ENCODE measurements at places on chromosomes 5 and 9.

DNA sequence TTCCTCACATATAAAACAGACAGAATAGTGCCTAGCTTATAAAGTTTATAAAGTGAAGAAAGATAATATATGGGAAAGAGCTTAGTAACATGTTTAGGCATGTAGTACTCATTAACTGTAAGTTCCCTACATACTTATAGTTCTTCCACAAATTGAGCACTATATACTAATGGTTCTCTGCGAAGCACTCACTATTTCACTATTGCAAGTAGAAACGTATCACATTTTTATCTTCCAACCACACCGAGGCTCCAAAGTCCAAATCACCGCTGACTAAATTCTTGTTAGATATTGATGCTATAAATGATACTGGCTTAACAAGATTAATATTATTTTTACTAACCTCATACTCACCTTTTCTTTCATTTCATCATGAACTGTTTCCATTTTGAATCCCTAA, 61.0 kb downstream of the FBXW11 start:
- DNase-seq = no peak

DNA sequence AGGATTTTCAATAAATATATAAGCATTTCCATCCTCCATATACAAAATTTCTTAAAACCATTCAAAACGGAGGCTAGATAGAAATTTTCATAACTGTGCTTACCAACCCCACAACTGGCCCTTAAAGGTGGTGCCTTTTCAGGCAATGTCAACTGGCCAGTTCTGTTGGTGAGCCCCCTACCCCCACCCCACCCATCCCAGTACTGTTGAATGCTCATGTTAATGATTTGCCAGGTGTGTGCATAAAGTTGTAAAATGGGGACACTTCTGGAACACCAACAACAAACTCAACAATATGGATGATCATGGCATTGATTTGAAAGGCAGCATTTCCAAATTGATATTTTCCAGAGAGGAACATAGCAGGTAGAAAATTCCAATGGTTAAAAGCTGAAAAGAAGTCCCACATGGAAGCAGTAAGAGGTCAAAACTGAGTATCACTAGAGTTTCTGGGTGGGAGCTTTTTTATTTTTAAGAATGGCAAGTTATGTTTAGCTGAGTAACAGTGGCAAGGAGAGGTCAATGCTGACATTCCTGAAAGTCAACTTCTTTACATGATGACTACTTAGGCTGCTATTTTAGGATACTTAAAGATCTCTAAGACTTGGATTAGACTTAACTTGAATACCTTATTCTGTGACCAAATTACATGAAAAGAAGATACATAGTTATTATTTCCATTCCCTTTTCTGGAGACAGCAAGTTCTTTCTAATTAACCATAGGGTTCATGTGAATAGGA, 2.7 kb downstream of the LEAP2 start:
- no peak for DNase-seq

DNA sequence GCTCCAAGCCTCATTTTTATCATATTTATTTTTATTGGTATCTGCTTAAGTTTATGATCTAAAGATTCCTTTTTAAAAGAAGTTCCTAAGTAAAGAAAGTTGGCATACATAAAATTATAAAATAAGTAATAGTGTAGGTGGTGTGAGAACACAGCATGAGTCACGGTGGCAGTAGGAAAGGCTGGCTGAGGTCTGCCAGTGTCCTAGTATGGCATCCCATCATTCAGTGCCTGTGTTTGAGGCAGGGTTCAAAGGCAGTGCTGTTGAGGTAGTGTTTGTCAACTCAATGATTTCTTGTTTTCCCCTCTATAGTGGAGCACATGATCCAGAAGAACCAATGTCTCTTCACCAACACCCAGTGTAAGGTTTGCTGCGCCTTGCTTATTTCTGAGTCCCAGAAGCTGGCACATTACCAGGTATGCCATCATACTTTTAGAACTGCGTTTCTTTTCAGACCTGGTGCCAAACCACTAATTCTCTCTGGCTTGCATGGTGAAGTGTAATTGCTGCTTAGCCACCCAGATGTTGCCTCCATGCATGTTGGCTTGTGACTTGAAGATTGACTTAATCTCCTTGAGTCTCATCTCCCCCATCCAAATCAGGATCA, 18.4 kb downstream of the ZNF346 start:
- DNase-seq = no peak

GRCh38 chr5:81268521-81269196, 32.7 kb upstream of the ZCCHC9 start:
- DNase-seq = no peak

- DNase-seq = no peak
Observed at GRCh38 chr5:169655353-169655752, 18.3 kb downstream of the DOCK2 start.

DNA sequence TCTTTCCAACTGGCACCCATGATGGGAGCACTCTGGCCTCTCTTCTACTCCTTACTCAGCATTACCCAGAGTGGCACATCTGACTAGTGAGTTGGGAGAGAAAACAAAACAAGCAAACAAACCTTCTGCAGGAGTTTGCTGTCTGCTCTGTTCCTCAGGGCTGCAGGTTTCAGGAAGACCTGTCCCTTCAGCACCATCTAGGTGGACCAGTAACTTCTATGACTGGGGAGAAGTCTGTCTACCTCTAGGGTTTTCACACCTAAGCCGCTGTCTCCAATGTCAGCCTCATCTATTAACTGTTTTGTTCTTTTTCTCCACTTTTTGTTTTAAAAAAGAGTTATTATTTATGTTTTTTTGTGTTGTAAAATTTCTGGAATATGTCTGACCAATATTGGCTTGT, 58.7 kb downstream of the RAB3C start:
- no peak for DNase-seq

- no peak for DNase-seq
Observed at GRCh38 chr9:78973907-78974306, 597.9 kb upstream of the TLE4 start.

DNA sequence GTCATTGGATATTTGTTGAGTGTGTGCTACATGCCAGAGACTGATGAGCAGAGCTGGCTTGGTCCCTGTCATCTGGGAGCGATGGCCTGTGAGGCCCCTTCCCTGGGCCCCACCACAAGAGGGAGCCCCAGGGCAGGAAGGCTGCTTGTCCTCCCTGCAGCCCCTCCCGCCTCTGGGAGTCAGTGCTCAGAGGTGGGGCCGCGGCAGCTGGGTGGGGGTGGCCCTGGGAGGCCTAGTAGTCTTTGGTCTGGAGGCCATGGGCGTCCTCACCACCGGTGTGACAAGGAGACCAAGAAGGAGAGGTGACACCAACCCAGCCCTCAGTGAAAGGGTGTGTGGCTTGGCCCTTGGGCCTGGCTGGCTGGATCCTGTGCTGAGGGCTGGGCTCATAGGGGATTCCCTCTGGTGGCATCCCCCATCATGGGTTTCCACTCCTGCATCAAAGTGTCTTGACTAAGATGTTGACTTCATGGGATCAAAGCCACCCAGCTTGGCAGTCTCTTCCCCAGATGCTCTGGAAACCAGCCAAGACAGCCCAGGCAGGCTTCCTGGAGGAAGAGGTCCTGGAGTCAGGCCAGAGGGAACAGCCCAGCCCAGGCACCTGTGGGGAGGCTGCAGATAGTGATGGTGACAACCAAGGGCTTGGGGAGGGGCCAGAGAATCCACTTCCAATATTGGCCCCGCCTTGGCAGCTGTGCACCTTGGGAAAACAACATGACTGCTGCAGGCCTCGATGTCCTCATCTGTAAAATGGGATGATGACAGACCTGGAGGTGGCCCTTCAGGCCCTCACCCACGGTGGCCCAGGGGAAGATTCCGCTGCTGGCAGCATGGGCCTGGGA, 166.7 kb downstream of the GAPVD1 start:
- DNase-seq = no peak

DNA sequence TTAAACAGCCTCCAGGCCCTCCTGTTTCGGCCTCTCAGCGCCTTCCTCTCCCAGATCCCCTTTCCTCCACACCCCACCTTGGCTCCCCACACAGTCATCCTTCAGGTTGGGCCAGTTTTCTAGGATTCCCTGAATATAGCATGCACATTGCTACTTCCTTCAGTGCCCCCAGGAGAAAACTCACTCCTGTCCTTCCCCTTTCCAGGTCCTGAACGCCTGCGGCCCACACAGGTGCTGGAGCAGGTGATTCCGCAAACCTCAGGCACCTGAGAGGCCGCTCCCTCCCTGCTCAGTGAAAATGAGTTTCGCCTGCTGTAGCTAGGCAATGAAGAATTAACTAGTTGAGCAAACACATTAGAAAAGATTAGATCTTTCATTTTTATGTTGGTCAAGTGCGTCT, 185.0 kb downstream of the MED10 start:
- DNase-seq = no peak

DNA sequence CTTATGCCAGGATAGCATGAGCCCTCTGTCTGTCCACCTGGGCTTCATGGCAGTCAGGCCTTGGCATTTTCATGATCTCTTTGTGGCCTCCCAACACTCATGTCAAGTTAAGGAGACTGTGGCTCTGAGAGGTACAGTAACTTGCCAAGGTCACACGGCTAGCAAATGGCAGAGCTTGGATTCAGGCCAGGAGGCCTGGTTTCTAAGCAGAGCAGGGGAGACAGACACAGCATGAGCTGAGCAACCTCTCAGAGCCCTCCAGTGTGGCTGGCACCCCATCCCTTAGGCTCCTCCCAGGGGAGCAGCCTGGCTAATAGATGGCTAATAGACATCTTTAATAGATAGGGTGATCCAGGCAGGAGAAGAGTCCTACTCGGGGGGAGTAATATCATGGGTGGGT, 4.1 kb downstream of the SYNPO start:
- no peak for DNase-seq

DNA sequence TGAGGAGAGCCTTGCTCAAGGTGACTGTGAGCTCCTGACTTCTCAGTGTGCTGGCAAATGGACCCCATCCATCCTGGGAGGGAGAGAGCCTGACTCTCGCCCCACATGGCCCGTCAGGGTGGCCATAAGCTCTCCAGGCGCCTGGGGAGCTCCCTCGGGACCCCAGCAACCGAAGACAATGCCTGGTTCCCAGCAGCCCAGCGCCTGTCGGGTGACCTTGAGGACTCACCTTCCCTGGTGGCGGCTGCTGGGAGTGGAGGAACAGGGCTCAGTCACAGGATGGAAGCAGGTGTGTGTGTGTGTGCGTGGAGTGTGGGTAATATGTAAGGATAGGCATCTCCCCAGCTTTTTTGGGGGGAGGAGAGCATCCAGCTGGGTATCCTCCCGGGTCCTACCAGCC, 190.3 kb downstream of the MELK start:
- no peak for DNase-seq

GRCh38 chr5:61746831-61747575, 414.9 kb downstream of the ZSWIM6 start:
- DNase-seq = no peak

DNA sequence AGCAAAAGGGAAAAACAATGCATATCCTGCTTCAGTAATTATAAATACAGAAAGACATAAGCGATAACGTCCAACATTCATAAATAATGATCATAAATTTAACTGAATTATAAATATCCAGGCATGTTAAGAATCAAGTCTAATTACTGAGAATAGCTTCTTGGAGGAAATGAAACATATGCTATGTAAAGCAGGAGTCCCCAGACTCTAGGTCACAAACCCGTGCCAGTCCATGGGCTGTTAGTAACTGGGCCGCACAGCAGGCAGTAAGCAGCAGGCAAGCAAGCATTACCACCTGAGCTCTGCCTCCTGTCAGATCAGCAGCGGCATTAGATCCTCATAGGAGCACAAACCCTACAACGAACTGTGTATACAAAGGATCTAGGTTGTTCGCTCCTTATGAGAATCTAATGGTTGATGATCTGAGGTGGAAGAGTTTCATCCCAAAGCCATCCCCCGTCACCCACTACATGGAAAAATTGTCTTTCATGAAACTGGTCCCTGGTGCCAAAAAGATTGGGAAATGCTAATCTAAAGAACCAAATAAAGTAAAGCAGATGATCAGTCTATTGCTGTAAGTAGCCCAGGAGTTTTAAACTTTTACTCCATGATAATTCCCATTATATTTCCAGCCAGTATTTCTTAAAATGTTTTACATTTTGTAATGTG, 50.4 kb downstream of the CERT1 start:
- DNase-seq = no peak

DNA sequence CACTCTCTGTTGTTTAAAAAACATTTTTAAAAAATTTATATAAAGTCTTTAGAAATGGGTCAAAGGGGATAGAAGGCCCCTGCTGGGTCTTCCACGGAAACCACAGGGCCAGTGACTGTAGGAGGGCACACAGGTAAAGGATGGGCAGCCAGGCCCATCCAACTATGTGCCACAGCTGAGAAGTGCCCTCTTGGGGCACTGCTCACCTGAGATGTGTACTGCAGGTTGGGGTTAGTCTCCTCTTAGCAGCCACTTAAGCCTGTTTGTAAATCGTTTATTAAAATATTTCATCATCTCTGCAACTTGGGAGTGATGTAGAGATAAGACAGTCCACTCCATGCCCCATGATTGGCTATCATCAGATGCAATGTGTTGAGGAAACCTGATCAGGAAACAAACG, 222.4 kb downstream of the DIRAS2 start:
- DNase-seq = no peak

GRCh38 chr9:33884856-33885701, 68.1 kb downstream of the UBE2R2 start:
- no peak for DNase-seq

- DNase-seq = no peak
Observed at GRCh38 chr5:137938751-137939143, 49.5 kb downstream of the PKD2L2 start.

GRCh38 chr9:74770508-74771261, 117.0 kb downstream of the TRPM6 start:
- no peak for DNase-seq

- no peak for DNase-seq
Observed at GRCh38 chr9:125690679-125691078, 16.3 kb downstream of the MAPKAP1 start.

DNA sequence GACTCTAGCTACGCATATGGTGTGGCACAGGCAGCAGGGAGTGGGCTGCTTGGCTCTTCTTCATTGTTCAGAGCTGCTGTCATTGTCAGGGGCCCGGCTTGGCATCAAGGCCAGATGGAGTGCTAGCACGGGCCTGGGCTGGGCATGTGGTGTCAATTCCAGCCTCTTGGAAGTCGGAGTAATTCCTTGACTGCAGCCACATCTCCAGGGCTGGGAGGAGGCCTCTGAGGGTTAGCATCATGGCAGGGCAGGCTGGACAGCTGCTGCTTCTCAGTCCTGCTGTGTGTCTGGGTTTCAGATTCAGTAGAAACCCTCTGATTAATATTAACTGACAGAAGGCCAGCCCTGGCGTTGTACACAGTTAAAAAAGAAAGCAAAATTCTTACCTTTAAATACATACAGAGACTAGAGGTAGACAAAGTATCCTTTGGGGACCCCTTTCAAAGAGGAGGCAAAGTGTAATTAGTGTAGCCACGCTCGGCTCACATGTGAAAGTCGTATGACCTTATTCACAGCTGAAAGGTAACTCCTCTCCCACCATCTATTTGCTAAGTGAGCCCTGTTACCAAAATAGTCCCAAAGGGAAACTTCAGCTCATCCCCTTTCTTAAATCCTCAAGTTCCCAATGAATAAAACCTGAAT, 126.4 kb downstream of the DOCK2 start:
- no peak for DNase-seq

DNA sequence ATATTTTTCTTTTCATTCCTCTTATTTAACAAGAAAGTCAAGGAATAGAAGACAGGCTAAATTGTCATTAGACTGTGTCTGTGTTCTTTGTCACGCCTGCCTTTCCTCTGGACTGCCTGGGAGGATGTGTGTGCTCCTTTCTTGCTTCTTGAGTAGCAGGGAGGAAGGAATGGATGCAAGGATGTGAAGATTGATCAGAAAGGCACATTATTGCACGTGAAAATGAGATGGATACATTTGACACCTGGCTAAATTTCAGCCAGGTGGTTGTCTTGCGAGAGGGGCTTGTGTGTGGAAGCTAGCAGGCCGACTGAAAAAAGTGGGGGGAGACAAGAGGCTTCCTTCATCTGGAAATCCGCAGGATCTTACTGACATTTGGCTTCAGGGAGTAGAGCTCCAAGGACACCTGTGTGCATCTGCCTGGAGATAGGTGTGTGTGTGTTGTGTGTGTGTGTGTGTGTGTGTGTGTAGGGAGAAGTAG, 200.1 kb downstream of the MEF2C start:
- DNase-seq = no peak

Measured in stimulated activated naive CD4-positive, alpha-beta T cell (primary cell).